ENCODE measurements at places on chromosomes 2 and 18.

GRCh38 chr2:220104871-220105351, 477.5 kb downstream of the SLC4A3 start:
- no peak for DNase-seq

DNA sequence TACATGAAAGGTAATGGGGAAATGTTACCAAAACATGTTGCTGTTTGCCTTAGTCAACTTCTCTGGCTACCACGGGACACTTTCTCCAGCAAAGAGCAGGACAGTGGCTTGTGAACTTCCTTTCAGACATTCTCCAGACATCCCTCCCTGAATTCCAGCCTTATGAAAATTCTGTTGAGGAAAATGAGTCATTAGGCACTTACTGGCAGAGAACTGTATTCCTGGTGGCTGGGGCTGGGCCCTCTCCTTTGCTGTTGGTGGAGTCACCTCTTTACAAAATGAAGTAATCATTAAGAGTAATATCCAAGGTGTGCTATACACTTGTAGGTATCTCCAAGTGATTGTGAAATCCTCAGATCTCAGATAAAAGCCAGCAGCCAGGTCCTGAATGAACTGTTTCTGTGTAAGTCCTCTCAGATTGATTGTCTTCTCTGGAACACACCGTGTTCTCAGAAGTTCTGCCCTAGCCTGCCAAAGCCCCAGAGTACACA, 1.3 kb upstream of the FAP start:
- DNase-seq, result no peak

GRCh38 chr2:118013221-118013723, 598 bp downstream of the CCDC93 start:
- DNase-seq, result no peak

DNA sequence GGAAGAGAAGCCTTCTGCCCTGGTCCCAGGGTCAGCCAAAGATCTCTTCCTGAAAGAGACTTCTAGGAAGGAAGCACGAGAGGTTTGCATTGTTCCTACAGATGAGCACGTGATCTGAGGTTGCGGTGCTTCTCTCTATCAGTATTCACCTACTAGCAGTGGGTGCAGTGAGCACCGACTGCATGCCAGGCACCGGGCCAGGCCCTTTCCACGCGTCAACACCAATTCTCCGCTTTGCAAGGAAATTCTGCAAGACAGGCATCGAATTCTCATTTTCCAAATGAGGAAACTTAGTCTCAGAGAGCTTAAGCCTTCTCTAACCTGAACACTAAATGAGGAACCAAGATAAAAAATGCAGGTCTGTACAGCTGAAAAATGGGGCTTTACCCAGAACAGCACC, 151.5 kb upstream of the MYCN start:
- no peak for DNase-seq

DNA sequence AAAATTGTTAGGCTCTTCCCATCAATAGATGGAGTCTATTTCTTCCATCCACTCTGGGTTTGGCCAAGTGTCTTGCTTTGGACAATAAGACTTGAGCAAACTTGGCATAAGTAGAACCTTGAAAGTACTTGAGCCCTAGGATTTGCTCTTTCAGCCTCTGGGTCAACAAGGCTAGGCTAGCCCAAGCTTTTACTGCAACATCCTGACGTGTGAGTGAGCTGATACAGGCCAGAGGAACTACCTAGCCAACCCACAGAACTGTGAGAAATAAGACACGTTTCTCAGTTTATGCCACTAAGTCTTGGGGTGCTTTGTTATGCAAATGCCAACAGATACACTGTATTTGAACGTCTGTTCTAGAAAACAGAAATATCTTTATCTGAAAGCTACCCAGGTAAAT, 71.9 kb downstream of the LRP2 start:
- no peak for DNase-seq

DNA sequence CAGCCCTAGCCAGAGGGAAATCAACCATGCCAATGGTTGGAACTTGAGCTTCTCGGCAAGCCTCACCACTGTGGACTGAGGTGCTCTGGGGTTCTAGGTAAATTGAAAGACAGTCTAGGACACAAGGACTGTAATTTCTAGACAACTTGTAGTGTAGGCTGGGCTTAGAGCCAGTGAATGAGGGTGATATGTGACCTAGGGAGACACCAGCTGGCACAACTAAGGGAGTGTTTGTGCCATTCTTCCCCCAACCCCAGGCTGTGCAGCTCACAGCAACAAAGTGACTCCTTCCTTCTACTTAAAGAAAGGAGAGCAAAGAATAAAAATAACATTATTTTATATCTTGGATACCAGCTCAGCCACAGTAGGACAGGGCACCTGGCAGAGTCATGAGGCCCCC, 1690.7 kb upstream of the TMEFF2 start:
- DNase-seq, result no peak

- no peak for DNase-seq
Measured at GRCh38 chr18:46320297-46320696, 216.1 kb downstream of the HAUS1 start.

DNA sequence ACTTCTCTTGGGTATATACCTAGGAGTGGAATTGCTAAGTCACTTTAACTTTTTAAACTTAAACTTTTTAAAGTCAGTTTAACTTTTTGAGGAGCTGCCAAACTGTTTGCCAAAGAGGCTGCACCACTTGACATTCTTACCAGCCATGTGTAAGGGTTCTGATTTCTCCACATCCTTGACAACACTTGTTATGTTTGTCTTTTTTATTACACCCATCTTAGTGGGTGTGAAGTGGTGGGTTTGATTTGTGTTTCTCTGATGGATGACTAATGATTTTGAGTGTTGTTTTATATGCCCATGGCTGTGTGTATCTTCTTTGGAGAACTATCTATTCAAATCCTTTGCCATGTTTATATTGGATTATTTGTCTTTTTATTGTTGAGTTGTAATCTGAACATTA, 13.6 kb downstream of the ASAP2 start:
- no peak for DNase-seq

GRCh38 chr2:51301381-51301780, 269.4 kb upstream of the NRXN1 start:
- no peak for DNase-seq

GRCh38 chr2:61089797-61090196, 24.1 kb downstream of the SANBR start:
- no peak for DNase-seq

GRCh38 chr2:104408266-104408665, 445.6 kb upstream of the POU3F3 start:
- DNase-seq, result no peak

DNA sequence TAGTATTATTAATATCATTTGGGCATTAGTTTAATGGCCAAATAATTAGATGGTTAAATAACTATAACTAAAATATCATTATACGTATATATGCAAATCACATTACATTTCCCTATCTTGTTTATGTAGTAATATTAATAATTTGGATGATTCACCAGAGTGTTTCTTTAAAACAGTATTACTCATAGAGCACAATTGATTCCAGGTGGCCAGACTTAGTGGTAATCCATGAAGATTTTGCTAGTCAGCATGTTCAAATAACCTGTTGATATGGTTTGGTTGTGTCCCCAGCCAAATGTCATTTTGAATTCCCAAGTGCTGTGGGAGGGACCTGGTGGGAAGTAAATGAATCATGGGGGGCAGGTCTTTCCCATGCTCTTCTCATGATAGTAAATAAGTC, 782.3 kb downstream of the LRP1B start:
- no peak for DNase-seq

DNA sequence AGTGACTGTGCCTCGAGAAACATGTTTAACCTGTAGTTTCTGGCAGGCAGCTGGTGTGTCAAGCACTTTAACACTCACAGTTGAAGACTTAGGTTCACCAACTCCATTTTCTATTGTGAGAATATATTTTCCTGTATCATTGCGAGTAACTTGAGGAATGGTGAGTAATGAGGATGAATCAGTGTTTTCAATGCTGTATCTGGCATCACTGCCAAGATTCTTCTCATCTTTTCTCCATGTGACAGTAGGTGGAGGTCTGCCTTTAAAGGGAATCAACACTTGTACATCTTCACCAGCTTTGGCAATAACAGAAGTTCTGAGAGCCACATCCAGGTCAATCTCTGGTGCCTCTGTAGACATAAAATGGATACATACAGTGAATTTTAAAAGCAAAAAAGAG, 72.8 kb downstream of the PLEKHA3 start:
- no peak for DNase-seq

DNA sequence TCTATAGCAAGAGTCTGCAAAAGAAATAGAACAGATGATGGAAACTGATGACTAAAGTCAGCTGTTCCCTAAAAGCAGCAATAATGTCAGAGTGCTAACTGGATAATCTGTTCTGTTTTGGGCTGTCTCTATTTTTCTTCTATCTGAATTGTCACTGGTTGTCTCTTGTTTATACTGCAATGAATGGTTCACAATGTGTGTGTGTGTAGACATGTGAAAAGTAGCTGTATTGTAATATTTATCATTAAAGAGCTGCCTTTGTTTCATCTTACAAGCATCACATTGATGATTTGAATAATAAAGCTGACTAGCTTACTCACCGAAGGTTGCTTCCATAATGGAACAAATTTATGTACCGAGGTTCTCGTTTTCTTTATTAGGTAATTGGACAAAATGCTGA, 456.0 kb upstream of the ZEB2 start:
- no peak for DNase-seq

DNA sequence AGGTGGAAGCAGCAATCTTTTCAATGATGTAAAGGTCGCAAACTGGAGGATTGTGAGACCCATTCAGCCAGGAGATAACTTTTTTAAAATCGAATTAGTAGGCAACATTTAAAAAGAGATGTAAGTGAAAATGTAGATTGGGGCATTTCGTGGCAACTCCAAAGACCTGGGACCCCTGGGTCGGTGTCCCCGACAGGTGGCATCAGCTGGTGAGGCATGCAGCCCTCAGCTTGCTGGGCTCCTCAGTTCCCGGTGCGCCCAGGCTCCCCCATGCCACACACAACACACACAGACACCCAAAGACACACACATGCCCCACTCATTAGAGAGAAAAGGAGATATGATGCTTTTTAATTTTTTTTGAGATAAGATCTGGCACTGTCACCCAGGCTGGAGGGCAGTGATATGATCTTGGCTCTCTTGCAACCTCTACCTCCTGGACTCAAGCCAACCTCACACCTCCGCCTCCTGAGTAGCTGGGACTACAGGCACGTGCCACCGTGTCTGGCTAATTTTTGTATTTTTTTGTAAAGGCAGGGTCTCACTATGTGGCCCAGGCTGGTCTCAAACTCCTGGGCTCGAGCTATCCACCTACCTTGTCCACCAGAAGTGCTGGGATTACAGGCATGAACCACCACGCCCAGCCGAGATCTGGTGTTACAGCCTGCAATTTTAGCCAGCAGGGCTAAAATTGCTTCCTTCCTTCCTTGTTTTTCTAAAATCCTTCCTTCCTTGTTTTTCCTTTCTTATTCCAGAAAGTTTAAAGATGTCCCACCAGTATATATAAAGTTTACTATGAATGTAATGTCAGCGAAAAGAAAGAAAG, 122.6 kb upstream of the EPAS1 start:
- no peak for DNase-seq

DNA sequence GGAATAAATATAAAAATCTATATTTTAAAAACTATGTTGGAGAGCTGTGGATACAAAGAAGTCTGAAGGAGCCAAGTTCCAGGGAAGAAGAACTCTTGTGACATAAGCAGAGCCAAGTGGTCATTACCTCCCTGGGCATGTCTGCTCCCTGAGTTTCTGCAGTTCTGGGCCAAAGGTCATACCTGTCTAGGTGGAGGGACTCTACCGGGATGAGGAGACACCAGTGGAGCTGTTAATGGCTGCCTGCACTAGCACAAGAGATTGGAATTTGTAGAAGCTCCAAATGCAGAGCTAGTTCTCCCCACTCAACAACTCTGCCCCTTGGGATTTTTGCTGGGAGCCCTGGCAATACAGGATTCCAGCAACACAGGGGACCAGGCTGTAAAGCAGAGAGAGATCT, 89.8 kb downstream of the ARHGAP28 start:
- no peak for DNase-seq

GRCh38 chr2:216606551-216607276, 26.5 kb upstream of the IGFBP2 start:
- peak; percentile 4 for DNase-seq

- DNase-seq, result no peak
Measured at GRCh38 chr2:4662161-4662779, 958.9 kb downstream of the DCDC2C start.

GRCh38 chr2:138267902-138268254, 233.7 kb upstream of the SPOPL start:
- no peak for DNase-seq

DNA sequence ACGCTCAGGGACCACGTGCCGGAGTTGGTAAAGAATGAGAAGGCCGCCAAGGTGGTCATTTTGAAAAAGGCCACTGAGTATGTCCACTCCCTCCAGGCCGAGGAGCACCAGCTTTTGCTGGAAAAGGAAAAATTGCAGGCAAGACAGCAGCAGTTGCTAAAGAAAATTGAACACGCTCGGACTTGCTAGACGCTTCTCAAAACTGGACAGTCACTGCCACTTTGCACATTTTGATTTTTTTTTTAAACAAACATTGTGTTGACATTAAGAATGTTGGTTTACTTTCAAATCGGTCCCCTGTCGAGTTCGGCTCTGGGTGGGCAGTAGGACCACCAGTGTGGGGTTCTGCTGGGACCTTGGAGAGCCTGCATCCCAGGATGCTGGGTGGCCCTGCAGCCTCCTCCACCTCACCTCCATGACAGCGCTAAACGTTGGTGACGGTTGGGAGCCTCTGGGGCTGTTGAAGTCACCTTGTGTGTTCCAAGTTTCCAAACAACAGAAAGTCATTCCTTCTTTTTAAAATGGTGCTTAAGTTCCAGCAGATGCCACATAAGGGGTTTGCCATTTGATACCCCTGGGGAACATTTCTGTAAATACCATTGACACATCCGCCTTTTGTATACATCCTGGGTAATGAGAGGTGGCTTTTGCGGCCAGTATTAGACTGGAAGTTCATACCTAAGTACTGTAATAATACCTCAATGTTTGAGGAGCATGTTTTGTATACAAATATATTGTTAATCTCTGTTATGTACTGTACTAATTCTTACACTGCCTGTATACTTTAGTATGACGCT, 5.8 kb downstream of the MYCN start:
- no peak for DNase-seq

- no peak for DNase-seq
Measured at GRCh38 chr2:69292256-69292655, 94.8 kb downstream of the GFPT1 start.

GRCh38 chr2:21281384-21281783, 157.6 kb downstream of the TDRD15 start:
- DNase-seq, result no peak

DNA sequence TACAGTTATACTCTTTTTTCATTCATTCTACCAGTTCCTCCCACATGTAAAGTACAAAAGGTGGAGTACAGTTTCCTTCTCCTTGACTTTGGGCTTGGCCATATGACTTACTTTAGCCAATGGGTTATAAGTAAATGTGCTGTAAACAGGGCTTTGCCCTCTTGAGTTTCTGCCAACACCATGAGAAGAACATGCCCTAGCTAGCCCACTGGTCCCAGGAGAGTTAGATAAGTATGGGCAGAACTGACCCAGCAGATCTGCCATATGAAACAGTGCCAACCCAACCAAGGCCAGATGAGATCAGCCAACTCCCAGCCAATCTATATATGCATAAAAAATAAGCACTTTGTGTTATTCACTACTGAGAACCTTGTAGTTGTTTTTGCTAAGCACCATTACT, 25.5 kb downstream of the ZC3H8 start:
- no peak for DNase-seq

GRCh38 chr18:55316486-55317184, 271.4 kb downstream of the TCF4 start:
- DNase-seq, result no peak

- DNase-seq, result no peak
Measured at GRCh38 chr2:229586012-229586411, 128.3 kb downstream of the DNER start.
